Right lung (tissue), 10 donors: ENCODE measurements at places on chromosomes 12 and 14. TPM values are rescaled to one million over a fixed set of nuclear protein-coding genes. Genes with fewer than 3 reads are reported as not detected.

DNA sequence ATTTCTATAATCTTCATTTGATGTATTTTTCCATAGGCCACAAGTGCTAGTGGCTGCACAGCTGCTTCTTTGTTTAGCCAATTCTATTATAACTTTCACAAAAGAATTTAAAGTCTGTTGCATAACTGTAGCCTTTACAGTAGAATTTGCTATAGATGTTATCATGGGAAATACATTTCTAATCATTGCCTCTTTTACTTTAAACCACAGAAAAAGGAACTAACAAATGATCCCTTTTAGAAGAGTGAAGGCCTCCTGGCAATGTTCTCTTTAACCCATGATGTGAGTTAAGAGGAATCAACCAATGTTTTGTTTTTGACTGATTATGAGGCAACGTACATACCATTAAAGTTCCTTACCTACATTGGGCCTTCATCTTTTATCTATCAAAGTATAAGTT, 68.8 kb downstream of the RPL10L start:
- no peak for DNase-seq

Gene PHETA1
- 14.9 TPM for polyA plus RNA-seq

Gene SLC25A47
- not detected for polyA plus RNA-seq

DNA sequence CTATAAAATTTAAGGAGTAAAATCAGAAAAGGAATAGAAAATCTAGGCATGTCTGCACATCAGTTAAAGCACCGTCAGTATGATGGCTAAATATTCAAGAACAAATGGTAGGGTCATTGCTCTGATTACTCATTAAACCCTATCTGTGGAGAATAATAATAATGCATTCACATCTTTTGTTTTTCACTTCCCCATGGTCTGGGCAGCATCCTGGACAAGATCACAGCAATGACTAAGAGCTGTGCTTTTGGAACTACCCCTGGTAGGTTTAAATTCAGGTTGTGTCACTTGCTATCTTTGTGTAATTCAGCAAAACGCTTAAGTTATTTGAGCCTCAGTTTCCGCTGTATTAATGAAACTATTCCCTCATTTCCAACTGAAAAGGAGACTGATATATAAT, 33.1 kb downstream of the C12orf42 start:
- DNase-seq = no peak

DNA sequence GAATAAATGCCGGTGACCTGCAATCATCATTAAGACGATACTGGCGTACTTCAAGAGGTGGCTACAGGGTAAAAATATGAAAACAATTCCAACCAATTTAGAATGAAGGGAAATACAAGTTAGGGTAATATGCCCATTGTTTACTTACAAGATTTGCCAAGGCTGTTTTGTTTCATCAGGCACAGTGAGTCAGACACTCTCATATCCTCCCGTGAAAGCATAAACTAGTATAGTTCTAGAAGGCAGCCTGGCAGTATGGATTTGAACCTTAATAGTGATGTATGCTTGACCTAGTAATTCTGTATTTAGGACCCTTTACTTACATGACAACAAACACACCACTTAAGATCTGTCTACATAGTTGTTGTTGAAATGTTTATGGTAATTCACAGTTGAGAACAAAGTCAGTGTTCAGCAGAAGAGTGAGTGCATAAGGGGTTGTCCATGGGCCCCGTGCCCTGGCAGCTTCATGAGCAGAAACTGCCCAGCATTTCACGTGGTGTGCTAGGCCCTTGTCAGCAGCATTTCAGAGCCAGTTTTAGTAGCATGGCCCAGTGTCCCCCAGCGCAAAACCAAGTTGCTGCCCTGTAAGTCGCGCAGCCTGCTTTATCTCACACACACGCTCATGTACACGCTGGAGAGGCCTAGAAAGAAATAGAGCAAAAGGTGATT, 80.8 kb downstream of the EP400 start:
- DNase-seq = no peak

Gene PTPN6
- 15.1 TPM for polyA plus RNA-seq

GRCh38 chr12:74663958-74664357, 126.3 kb downstream of the ATXN7L3B start:
- DNase-seq = no peak

Gene CEBPE
- 0.18 TPM for polyA plus RNA-seq

Gene CDK2
- polyA plus RNA-seq = 78.1 TPM

- no peak for DNase-seq
Observed at GRCh38 chr14:67806246-67806645, 10.1 kb downstream of the ZFYVE26 start.

- no peak for DNase-seq
Observed at GRCh38 chr14:26304056-26304455, 293.8 kb downstream of the NOVA1 start.

Gene STAC3
- polyA plus RNA-seq = 4.6 TPM

Gene CBX5
- 132 TPM for polyA plus RNA-seq

- DNase-seq = no peak
Observed at GRCh38 chr12:116392061-116392460, 114.6 kb upstream of the MED13L start.

- DNase-seq = no peak
Observed at GRCh38 chr14:23661542-23661941, 25.4 kb downstream of the DHRS2 start.

GRCh38 chr12:52494518-52494917, 1.5 kb upstream of the KRT6A start:
- DNase-seq = no peak

GRCh38 chr14:26996246-26996645, 398.4 kb upstream of the NOVA1 start:
- no peak for DNase-seq
